ENCODE measurements at places on chromosomes 2 and 18. TPM values are rescaled to one million over a fixed set of nuclear protein-coding genes. Genes with fewer than 3 reads are reported as not detected.

DNA sequence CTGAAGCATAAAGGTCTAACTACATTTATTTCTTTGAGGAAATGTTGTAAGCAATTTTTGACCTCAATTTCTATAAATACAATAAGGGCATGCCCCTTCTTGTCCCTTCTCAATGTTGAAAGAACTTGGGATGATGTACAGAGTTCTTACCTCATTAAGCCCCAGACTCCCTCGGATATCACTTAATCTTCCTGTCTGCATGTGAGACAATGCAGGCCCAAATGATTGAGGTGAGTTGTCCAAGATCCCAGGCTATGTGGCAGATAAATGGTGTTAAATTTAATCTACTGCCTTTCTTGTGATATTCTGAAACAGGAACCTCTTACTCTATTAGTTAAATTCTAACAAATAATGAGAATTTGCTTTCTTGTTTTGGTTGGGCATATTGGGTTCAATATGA, 1073.4 kb upstream of the GYPC start:
- H3K36me3 ChIP-seq = no peaks in the 10 kb centered on the region
- DNase-seq = no peak
- H3K4me3 ChIP-seq = no peak overlapping the region
- H3K27me3 ChIP-seq = no peaks in the 10 kb centered on the region
- no peaks in the 10 kb centered on the region for H3K4me1 ChIP-seq

GRCh38 chr2:236623816-236624215, 54.2 kb downstream of the ACKR3 start:
- H3K4me3 ChIP-seq = no peak overlapping the region
- H3K4me1 ChIP-seq = no peaks in the 10 kb centered on the region
- no peak for DNase-seq
- no peaks in the 10 kb centered on the region for H3K36me3 ChIP-seq

GRCh38 chr2:162114271-162114670, 37.8 kb downstream of the GCG start:
- no peak for DNase-seq
- no peak overlapping the region for H3K27ac ChIP-seq
- H3K36me3 ChIP-seq = no peaks in the 10 kb centered on the region

GRCh38 chr2:201798252-201798913, 8.0 kb upstream of the CDK15 start:
- H3K4me1 ChIP-seq = no peaks in the 10 kb centered on the region
- no peak for DNase-seq
- H3K27ac ChIP-seq = no peak overlapping the region
- no peaks in the 10 kb centered on the region for H3K36me3 ChIP-seq
- no peaks in the 10 kb centered on the region for H3K27me3 ChIP-seq
- no peak overlapping the region for H3K4me3 ChIP-seq

DNA sequence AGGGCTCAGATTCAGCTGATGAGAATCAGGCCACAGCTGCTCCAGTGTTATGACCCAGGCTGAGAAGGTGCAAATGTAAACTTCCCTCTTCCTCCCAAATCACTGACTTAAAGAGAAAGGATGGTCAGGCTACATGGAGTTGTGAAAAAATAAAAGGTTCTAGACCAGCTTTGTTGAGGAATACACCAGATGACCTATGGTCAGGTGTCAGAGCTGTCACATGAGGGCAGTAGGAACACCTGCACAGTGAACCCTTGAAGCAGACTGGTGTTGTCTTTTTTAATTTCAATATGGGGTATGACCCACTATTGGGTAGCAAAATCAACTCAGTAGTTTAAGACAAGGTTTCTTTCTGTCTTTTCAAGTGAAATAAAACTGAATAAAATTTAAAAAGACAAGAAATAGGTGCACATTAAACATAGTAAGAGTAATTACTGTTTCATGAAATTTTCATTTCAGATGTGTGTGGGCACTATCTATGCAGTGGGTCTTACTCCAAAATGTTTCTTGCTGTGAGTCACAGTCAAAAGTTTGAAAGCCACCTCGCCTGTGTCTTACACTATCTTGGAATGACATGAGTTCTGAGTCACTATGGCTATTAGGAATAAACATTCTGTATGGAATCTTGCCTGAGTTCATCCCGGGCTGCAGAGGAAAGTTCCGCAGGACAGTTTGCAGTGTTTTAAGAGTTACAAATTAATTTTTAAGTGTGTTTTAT, 83.6 kb downstream of the ACVR1 start:
- H3K27me3 ChIP-seq = no peaks in the 10 kb centered on the region
- H3K4me3 ChIP-seq = no peak overlapping the region
- H3K27ac ChIP-seq = no peak overlapping the region
- no peak for DNase-seq

DNA sequence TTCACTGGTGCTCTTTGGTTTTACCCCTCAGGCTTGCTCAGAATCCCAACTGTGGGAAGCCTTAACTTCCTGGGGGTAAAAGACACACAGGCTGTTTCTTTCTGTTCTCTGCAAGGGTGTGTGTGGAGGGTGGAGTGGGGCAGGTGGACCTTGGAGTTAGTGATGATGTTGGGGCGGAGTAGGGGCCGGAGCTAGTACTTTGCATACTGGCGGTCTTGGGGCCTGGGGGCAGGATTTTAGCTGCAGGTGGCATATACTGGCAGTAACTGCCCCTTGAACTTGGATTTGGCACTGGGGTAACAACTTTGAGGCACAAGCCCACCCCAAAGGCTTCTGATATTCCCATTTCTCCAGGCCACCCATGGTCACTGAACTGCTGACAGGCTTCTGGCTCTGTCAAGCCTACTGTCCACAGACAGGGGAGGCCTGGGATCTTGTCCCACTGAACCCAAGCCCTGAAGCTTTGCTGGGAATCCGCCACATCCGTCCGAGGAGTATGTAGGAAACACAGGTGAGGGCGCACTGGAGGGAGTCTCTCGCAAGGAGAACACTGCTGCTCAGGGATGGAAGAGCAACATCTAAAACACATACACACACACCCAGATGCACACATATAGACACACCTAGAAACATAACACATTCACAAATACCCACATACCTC, 258.9 kb downstream of the DYSF start:
- no peak for DNase-seq
- no peaks in the 10 kb centered on the region for H3K27me3 ChIP-seq
- H3K36me3 ChIP-seq = no peaks in the 10 kb centered on the region
- H3K4me1 ChIP-seq = peaks cover 12% of the 10 kb centered on the region

GRCh38 chr2:210654091-210654490, 97.7 kb downstream of the CPS1 start:
- H3K4me1 ChIP-seq = no peaks in the 10 kb centered on the region
- H3K27me3 ChIP-seq = no peaks in the 10 kb centered on the region
- no peak for DNase-seq
- H3K27ac ChIP-seq = no peak overlapping the region
- no peak overlapping the region for H3K4me3 ChIP-seq
- no peaks in the 10 kb centered on the region for H3K36me3 ChIP-seq

DNA sequence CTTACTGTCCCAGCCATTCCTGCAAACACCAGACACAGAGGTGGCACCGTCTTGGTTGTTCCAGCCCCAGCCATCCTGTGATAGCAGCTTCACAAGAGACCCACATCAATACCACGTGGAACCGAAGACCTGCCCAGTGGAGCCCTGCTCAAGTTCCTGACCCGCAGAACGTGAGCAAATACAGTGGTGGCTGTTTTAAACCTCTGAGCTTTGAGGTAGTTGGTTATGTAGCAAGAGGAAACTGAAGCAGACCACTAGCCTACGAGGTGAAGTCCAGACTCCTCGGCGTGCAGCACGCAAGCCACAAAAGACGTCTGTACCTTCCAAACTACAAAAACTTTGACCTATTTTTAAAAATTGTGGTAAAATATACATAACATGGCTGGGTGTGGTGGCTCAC, 96.1 kb upstream of the ODC1 start:
- H3K27ac ChIP-seq = no peak overlapping the region
- no peaks in the 10 kb centered on the region for H3K27me3 ChIP-seq
- H3K4me1 ChIP-seq = no peaks in the 10 kb centered on the region

DNA sequence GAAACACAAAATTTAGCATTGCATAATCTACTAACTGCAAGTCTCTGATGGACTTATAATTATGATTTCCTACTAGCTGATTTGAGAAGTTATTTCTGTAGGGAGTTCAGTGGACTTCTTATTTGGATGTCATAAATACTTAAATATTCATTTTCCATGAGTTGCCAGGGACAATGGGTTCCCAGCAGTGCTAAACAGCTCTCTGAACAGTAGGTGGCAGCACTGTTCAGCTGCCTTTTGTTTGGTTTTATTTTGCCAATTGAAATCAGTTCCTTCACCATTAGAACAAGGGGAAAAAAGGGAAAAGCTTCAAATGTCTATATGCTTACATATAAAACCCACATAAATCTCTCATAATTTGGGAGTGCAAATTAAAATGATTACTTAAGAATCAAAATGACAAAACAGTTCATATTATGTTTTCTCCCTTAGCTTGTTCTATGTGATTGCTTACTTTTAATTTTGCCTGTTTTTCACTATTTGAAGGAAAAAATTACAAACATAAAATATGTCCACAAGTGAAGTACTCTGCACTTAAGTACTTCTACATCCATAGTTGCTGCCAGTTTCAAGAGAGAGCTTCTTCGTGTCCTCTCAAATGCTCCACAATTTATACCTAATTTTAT, 898.9 kb downstream of the CPS1 start:
- H3K27me3 ChIP-seq = no peaks in the 10 kb centered on the region
- H3K4me3 ChIP-seq = no peak overlapping the region
- DNase-seq = no peak
- H3K36me3 ChIP-seq = no peaks in the 10 kb centered on the region
- H3K27ac ChIP-seq = no peak overlapping the region
- no peaks in the 10 kb centered on the region for H3K4me1 ChIP-seq

GRCh38 chr2:171191021-171191420, 30.3 kb upstream of the TLK1 start:
- no peak overlapping the region for H3K27ac ChIP-seq
- no peaks in the 10 kb centered on the region for H3K27me3 ChIP-seq
- no peak overlapping the region for H3K4me3 ChIP-seq

GRCh38 chr2:32947076-32947483, 327 bp downstream of the LTBP1 start:
- no peaks in the 10 kb centered on the region for H3K27me3 ChIP-seq
- peak overlapping the region; percentile 92 for H3K4me3 ChIP-seq
- no peaks in the 10 kb centered on the region for H3K4me1 ChIP-seq
- no peak for DNase-seq

Gene INHA
- total RNA-seq = not detected

Gene COL6A3
- total RNA-seq = 320 TPM

Gene ABHD1
- total RNA-seq = 0.80 TPM

Gene HAUS1
- total RNA-seq = 52.6 TPM

Data from breast epithelium (tissue), 4 donors.